ENCODE measurements at places on chromosomes 6 and 20. TPM values are rescaled to one million over a fixed set of nuclear protein-coding genes. Genes with fewer than 3 reads are reported as not detected.

Gene TREML2
- total RNA-seq: 0.42 TPM

Gene MUC21
- total RNA-seq: not detected

Gene KHDC1
- 0.42 TPM for total RNA-seq

Gene TOX2
- 1.0 TPM for total RNA-seq

Gene ADGB
- not detected for total RNA-seq

Gene OGFR
- total RNA-seq: 59.4 TPM

Gene SLC23A2
- total RNA-seq: 10.6 TPM

Gene CDH26
- 0.59 TPM for total RNA-seq

Gene MYB
- total RNA-seq: 0.08 TPM

- no peak overlapping the region for H3K27ac ChIP-seq
- H3K4me3 ChIP-seq: no peak overlapping the region
- H3K36me3 ChIP-seq: no peaks in the 10 kb centered on the region
- no peaks in the 10 kb centered on the region for H3K4me1 ChIP-seq
- no peak for DNase-seq
- no peaks in the 10 kb centered on the region for H3K27me3 ChIP-seq
These were observed 6.8 kb upstream of the ARMC2 start for GRCh38 chr6:108841377-108841855.

DNA sequence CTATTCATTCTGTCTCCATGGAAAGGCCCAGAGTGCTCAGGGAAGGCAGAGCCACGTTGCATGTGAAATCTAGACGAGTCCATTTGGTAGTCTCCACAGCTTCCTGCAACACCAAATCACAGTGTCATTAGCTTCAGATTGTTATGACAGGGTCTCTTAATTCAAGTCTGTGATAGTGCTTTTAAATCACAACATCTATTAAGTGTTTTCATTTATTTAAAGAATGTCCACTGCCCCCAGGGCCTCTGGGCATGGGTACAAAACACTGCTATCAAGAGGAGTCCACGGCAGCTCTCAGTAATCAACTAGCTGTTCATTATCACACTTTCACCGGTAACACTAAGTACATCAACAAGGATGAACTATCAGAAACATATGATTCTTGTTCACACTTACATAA, 455.9 kb upstream of the JARID2 start:
- DNase-seq: no peak
- H3K4me1 ChIP-seq: no peaks in the 10 kb centered on the region
- no peaks in the 10 kb centered on the region for H3K36me3 ChIP-seq
- H3K27ac ChIP-seq: no peak overlapping the region
- no peak overlapping the region for H3K4me3 ChIP-seq

DNA sequence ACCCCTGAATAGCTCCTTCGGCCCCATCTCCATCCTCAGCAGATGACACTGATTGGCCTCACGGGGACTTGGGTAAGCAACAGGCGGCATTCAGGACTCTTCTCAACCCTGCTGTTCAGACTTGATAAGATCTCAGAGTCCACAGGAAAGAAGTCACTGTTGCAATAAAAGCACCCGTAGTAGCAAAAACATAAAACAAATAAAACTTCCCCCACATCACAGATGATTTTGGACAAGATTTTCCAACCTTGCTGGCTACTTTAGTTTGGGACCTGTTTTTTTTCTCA, 17.1 kb upstream of the C20orf144 start:
- H3K27ac ChIP-seq: no peak overlapping the region
- peaks cover 31% of the 10 kb centered on the region for H3K36me3 ChIP-seq
- DNase-seq: no peak
- peaks cover 27% of the 10 kb centered on the region for H3K4me1 ChIP-seq
- H3K4me3 ChIP-seq: no peak overlapping the region
- no peaks in the 10 kb centered on the region for H3K27me3 ChIP-seq

DNA sequence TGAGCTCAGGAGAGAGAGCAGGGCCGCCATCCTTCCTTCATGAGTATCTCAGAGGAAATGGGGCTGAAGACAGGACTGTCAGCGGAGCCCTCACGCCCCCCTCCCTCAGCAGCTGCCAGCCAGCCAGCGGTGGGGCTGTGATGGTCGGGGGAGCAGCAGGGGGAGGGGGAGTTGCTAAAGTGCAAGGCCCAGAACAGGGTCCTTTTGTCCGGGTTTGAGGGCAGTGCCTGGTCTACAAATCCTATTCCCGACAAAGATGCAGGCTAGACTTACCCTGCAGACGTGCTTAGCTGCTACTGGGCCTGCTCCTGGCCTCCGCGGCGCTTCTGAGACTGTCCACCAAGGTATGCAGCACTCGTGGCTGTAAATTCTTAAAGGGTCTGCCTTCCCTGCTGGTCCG, 593.4 kb upstream of the CDH4 start:
- no peak for DNase-seq
- H3K27ac ChIP-seq: no peak overlapping the region
- no peak overlapping the region for H3K4me3 ChIP-seq
- H3K4me1 ChIP-seq: no peaks in the 10 kb centered on the region
- no peaks in the 10 kb centered on the region for H3K36me3 ChIP-seq

DNA sequence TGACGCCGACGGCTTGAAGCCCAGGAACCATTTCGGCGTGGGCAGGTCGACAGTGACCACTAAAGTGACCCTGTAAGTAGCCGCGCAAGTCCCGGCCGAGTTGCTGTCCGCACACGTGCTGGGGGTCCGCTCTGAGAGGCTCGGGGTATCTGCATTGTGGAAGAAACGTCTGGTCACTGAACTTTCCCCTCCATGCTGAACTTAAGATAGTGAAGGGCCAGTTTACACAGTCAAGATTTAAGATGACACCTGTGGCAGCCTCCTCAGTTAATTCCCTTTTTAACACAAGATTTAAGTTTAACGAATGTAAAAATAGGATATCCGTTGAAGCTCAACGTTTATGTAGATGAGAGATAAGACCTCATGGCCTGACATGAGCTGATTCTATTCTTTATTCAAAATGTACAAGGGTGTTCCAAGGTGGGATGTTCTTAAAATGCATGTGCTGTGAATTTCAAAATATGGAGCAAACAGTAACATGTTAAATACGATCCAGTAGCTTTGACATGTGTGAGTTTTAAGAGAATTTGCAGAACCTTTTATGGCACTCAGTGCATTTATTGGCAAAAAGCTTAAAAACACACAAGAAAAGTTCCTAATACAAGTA, 116.2 kb downstream of the RTN4IP1 start:
- H3K4me3 ChIP-seq: peak overlapping the region; percentile 85
- H3K27me3 ChIP-seq: peaks cover 4% of the 10 kb centered on the region
- DNase-seq: no peak

GRCh38 chr6:10621847-10622246, 72.6 kb downstream of the C6orf52 start:
- H3K36me3 ChIP-seq: peaks cover 16% of the 10 kb centered on the region
- H3K4me3 ChIP-seq: no peak overlapping the region
- H3K4me1 ChIP-seq: peaks cover 2% of the 10 kb centered on the region
- no peak for DNase-seq

GRCh38 chr6:159761129-159761872, 544 bp upstream of the ACAT2 start:
- peak; percentile 52 for DNase-seq
- no peaks in the 10 kb centered on the region for H3K4me1 ChIP-seq

GRCh38 chr6:148464319-148465010, 121.8 kb downstream of the SASH1 start:
- H3K4me1 ChIP-seq: no peaks in the 10 kb centered on the region
- H3K27me3 ChIP-seq: no peaks in the 10 kb centered on the region
- H3K4me3 ChIP-seq: no peak overlapping the region
- DNase-seq: peak; percentile 65
- H3K36me3 ChIP-seq: no peaks in the 10 kb centered on the region

- DNase-seq: no peak
- H3K36me3 ChIP-seq: no peaks in the 10 kb centered on the region
- H3K4me1 ChIP-seq: peaks cover 4% of the 10 kb centered on the region
- H3K27ac ChIP-seq: no peak overlapping the region
These were observed 4.6 kb upstream of the MYB start for GRCh38 chr6:135176464-135176863.

DNA sequence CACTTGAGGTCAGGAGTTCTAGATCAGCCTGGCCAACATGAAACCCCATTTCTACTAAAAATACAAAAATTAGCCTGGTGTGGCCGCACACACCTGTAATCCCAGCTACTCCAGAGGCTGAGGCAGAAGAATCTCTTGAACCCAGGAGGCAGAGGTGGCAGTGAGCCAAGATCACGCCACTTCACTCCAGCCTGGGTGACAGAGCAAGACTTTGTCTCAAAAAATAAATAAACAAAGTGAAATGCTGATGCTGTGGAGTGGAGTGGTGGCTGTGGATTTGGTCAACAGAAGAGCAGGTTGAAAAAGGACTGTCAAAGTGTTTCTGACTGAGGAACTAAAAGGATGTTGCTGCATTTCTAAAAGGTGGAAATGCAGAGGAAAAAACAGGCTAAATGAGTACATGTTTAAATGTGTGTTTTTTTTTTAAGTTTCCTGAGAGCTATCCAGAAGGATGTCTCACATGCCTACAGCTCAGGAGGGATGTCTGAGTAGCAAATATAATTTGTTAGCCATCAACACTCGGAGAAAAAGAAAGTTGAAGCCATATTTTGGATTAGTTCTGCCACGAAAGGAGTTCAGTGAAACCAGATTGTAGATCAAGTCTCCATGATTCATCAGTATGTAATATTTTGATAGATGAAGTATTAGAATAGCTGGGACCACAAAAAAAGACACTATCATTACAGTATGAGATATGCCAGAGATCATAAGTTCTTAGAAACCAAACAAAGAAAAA, 621.1 kb upstream of the ADGRB3 start:
- H3K27ac ChIP-seq: no peak overlapping the region
- no peaks in the 10 kb centered on the region for H3K36me3 ChIP-seq
- no peaks in the 10 kb centered on the region for H3K4me1 ChIP-seq
- H3K4me3 ChIP-seq: no peak overlapping the region

- H3K4me1 ChIP-seq: peaks cover 10% of the 10 kb centered on the region
- H3K4me3 ChIP-seq: no peak overlapping the region
- H3K27ac ChIP-seq: no peak overlapping the region
- DNase-seq: no peak
- H3K27me3 ChIP-seq: no peaks in the 10 kb centered on the region
These were observed 3.0 kb upstream of the NCOA7 start for GRCh38 chr6:125787791-125788190.

DNA sequence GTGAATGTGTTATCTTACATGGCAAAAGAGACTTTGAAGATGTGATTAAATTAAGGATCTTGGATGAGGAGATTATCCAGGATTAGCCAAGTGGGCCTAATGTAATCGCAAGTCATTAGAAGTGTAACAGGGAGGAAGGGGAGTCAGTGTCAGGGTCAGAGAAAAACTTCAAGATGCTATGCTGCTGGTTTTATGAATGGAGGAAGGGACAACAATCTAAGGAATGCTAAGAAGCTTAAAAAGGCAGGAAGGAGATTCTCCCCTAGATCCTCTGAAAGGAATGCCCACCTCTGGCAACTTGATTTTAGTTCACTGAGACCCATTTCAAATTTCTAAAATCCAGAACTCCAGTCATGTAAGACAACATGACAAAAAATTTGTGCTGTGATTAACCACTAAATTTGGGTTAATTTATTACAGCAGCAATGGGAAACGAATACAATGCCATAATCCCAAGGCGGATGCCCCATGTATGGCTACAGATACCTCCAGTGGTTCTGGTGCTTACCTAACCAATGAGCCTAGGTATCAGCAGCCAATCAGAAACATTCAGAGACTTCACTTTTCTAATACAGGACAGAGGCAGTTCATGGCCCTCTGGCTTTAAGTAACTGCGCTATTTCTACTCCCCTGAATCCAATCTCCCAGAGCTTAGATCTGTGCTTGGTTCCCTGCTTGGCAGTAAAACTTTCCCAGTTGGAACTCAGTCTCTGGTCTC, 3.6 kb upstream of the TAAR8 start:
- DNase-seq: no peak
- no peaks in the 10 kb centered on the region for H3K4me1 ChIP-seq
- no peak overlapping the region for H3K27ac ChIP-seq
- no peaks in the 10 kb centered on the region for H3K36me3 ChIP-seq

- H3K27ac ChIP-seq: no peak overlapping the region
- no peaks in the 10 kb centered on the region for H3K4me1 ChIP-seq
- no peak for DNase-seq
- no peaks in the 10 kb centered on the region for H3K36me3 ChIP-seq
These were observed 263.5 kb downstream of the TFAP2A start for GRCh38 chr6:10151144-10151915.

DNA sequence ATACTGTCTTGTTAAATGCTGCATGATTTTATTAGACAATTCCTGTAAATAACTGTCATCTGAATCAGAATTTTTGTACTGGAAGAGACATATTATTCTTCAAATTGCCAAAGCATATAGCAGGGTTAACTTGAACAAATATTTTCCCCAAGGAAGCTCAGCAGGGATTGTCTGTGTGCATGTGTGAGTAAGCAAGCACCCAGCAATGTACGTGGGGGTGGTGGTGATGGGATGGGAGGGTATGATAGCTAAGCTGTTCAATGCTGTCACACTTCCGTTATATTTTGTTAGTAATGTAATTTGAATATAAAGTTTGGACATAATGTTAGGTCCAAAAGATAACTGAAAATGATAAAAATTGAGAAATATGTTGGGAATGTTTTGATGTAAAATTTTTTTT, 118.1 kb downstream of the MYB start:
- peaks cover 2% of the 10 kb centered on the region for H3K36me3 ChIP-seq
- H3K4me3 ChIP-seq: no peak overlapping the region
- no peak for DNase-seq
- no peaks in the 10 kb centered on the region for H3K4me1 ChIP-seq

- no peaks in the 10 kb centered on the region for H3K36me3 ChIP-seq
- no peak for DNase-seq
- no peaks in the 10 kb centered on the region for H3K4me1 ChIP-seq
- H3K27me3 ChIP-seq: no peaks in the 10 kb centered on the region
These were observed 295.2 kb downstream of the GJA1 start for GRCh38 chr6:121730616-121731015.

- H3K4me1 ChIP-seq: no peaks in the 10 kb centered on the region
- H3K36me3 ChIP-seq: no peaks in the 10 kb centered on the region
- H3K27me3 ChIP-seq: no peaks in the 10 kb centered on the region
- no peak overlapping the region for H3K27ac ChIP-seq
These were observed 164.5 kb upstream of the SLC24A3 start for GRCh38 chr20:19047951-19048296.

- H3K27me3 ChIP-seq: no peaks in the 10 kb centered on the region
- no peaks in the 10 kb centered on the region for H3K4me1 ChIP-seq
- H3K4me3 ChIP-seq: no peak overlapping the region
- DNase-seq: no peak
- no peak overlapping the region for H3K27ac ChIP-seq
These were observed 138.5 kb downstream of the UST start for GRCh38 chr6:148885136-148885865.

DNA sequence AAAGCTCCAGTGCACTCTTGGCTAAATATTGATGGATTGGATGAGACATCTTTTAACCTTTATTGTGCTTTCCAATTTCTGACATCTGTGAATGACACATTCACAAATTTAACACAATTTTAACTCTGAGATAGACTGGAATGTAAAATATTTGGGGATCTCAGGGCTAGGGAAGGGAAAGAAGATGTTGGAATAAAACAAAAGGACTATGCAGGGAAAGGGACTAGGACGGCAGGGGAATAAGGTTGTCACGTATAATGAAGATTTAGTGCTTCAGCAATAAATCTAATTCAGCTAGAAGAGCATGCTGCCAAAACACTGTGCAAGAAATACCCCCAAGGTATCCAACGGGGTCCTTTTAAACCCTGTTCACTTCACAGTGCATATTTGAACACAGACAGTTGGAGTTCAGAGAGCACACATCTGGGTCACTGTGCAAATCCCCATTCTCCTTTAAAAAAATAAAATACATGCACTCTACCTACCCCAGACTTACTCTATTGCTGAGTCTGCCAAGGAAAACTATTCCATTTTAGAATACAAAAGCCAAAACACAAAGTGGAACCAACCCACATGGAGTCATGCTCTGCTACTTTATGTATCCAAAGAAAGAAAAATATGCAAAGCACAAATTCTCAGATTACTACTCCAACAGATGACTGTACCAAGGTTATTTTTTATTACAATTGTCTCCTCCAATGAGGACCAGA, 151.0 kb upstream of the RSPO3 start:
- H3K27me3 ChIP-seq: no peaks in the 10 kb centered on the region
- H3K27ac ChIP-seq: no peak overlapping the region
- H3K4me1 ChIP-seq: no peaks in the 10 kb centered on the region

Data from liver (tissue), 10 donors.